GM13976 (cell line): ENCODE measurements at places on chromosomes 3 and 15.
A peak's percentile ranks its signal among the peaks of the same experiment; 100 is the strongest.

GRCh38 chr3:132554437-132554836 is 42.6 kb upstream of the ACKR4 start:
- DNase-seq: no peak

- no peak for DNase-seq
Observed at GRCh38 chr3:169286992-169287391, 376.5 kb downstream of the MECOM start.

GRCh38 chr3:178028933-178029332 is 507.3 kb upstream of the KCNMB2 start:
- no peak for DNase-seq

GRCh38 chr3:157130467-157131251 is 29.3 kb downstream of the CCNL1 start:
- peak; percentile 48 for DNase-seq

- DNase-seq: no peak
Observed at GRCh38 chr3:197880491-197881269, 69.3 kb upstream of the RPL35A start.

GRCh38 chr15:63879211-63879610 is 45.5 kb upstream of the HERC1 start:
- DNase-seq: no peak
